Hepatic stellate cell (primary cell): ENCODE measurements at places on chromosomes 1 and 21.

DNA sequence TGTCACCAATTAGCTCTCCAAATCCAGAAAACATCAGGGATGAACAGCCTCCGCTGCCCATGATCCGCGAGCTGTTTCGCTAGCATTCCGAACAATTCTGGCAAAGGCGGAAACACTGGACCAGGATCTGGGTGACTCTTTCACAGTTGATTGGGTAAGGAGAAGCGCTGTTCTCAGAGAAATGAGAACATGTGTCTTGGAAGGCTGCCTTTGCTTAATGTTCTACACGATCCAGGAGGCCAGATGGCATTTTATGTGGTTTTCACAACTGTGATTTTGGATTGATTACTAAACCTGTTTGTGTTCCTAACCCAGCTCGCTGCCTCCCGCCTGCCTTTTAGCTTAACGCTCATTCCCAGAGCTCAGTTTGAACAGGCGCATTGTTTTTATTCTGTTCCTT is 144.0 kb downstream of the KIF26B start:
- no peak for DNase-seq

- DNase-seq = no peak
Observed at GRCh38 chr1:109991400-109991925, 6.9 kb downstream of the AHCYL1 start.

- DNase-seq = no peak
Observed at GRCh38 chr1:20143318-20143717, 4.2 kb downstream of the PLA2G2F start.

DNA sequence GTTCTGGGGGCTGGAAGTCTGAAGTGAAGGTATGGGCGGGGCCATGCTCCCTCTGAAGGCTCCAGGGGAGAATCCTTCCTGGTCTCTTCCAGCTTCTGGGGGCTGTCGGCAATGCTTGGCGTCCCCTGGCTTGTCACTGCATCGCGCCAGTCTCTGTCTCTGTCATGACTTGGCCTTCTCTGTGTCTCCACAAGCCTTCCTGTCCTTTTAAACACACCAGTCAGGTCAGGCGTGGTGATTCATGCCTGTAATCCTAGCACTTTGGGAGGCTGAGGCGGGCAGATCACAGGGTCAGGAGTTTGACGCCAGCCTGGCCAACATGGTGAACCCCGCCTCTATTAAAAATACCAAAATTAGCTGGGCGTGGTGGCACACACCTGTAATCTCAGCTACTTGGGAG is 125.3 kb downstream of the ACTL8 start:
- DNase-seq = no peak

DNA sequence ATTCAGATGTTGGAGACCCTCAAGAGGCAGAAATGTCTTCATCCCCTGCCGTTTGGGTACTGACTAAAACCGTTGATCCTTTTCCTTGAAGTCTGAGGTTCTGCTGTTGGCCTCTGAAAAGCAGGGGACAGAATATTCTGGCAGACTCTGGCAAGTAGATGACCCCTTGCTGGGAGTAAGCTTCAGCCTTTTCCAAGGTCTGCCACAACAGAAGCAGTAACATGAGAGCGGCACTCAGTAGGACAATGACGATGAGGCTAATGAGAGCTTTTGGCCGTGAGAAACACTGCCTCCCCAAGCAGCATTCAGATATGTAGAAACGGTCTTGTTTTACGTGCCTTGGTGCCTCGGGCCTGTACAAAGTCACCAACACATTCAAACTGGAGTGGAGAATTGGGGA is 143.7 kb downstream of the ST6GALNAC5 start:
- no peak for DNase-seq

GRCh38 chr1:23525558-23526250 is 5.3 kb downstream of the E2F2 start:
- DNase-seq = no peak

DNA sequence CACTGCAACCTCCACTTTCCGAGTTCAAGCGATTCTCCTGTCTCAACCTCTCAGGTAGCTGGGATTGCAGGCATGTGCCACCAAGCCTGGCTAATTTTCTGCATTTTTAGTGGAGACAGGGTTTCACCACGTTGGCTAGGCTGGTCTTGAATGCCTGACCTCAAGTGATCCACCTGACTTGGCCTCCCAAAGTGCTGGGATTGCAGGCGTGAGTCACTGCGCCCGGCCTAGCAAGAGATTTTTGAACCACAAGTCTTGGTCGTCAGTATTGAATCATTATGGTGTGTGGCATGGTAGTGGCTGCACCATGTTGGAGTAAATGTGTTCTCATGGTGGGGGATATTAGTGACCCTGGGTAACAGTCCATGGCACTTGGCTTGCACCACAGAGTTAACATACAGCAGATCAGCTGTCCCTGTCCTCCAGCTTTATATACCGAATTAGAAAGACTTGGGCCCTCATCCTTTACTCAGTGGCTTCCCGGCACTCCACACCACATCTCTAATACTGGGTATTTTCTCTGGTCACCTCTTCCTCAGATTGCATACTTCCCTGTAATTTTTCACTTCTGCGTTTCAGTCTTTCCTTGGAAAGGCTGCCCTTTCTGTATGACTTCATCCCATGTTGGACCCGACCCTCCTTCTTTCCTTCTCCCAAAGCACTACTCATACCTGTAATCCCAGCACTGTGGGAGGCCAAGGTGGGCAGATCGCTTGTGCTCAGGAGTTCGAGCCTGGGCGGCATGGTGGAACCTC is 25.1 kb downstream of the AK4 start:
- DNase-seq = no peak

- no peak for DNase-seq
Observed at GRCh38 chr1:111723091-111723806, 15.9 kb downstream of the INKA2 start.

- DNase-seq = no peak
Observed at GRCh38 chr1:206863266-206863665, 2.2 kb upstream of the IL20 start.

GRCh38 chr1:81664341-81664740 is 136.4 kb upstream of the ADGRL2 start:
- no peak for DNase-seq

DNA sequence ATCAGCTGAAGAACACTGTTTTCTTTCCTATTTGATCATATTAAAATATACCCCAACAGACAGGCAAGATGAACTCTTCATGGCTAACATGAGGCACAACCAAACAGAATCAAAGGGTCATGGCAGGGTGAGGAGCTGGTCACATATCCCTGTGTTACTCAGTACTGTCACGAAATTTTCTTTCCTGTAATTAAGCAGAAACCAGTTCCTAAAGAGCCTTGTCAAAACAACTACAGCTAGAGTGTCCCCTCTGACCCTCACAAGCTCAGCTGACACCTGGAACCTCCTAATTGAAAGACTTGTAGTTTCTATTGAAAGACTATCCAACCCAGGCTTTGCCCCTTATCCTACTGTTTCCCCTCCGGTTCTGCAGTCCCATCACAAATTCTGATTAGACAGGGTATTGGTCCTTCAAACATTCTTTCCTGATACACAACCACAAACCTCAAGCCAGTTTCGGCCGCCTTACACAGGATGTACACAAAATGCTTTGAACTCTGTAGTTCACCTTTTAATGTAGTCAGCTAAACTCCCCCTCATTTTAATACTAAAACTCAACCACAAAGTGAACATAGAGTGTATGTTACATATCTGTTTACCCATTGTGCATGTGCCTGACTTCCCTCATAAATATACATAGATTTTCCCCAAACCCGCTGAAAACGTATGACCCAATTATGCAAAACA is 651.9 kb downstream of the MRPL39 start:
- DNase-seq = no peak

GRCh38 chr1:229874136-229874535 is 192.9 kb upstream of the GALNT2 start:
- no peak for DNase-seq

- no peak for DNase-seq
Observed at GRCh38 chr1:54516249-54516920, 31.6 kb upstream of the ACOT11 start.

GRCh38 chr1:230820568-230820967 is 47.8 kb downstream of the C1orf198 start:
- no peak for DNase-seq

DNA sequence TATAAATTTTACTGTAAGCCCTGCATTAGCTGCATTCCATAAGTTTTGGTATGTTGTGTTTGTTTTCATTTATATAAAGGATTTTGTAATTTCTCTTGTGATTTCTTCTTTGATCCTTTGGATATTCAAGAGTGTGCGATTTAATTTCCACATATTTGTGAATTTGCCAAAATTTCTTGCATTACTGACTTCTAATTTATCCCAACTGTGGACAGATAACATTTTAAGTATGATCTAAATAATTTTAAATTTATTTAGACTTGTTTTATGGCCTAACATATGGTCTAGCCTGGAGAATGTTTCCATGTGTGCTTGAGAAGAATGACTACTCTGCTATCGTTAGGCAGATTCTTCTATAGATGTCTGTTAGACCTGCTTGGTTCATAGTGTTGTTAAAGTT is 23.2 kb downstream of the RPE65 start:
- no peak for DNase-seq

DNA sequence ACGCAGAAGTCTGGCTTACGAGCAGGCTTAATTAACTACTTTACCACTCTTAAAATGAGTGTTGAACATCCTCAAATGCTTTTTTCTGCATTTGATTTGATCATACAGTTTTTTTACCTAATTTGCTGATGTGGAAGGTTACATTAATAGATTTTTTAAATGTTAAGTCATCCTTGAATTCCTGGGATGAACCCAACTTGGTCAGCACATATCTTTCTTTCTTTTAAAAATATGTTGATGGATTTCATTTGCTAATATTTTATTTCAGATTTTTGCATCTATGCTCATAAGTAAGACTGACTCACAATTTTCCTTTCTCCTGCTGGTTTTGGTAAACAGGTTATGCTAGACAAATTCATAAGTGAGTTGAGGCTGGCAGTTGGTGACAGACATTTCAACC is 82.9 kb downstream of the LHX4 start:
- no peak for DNase-seq

DNA sequence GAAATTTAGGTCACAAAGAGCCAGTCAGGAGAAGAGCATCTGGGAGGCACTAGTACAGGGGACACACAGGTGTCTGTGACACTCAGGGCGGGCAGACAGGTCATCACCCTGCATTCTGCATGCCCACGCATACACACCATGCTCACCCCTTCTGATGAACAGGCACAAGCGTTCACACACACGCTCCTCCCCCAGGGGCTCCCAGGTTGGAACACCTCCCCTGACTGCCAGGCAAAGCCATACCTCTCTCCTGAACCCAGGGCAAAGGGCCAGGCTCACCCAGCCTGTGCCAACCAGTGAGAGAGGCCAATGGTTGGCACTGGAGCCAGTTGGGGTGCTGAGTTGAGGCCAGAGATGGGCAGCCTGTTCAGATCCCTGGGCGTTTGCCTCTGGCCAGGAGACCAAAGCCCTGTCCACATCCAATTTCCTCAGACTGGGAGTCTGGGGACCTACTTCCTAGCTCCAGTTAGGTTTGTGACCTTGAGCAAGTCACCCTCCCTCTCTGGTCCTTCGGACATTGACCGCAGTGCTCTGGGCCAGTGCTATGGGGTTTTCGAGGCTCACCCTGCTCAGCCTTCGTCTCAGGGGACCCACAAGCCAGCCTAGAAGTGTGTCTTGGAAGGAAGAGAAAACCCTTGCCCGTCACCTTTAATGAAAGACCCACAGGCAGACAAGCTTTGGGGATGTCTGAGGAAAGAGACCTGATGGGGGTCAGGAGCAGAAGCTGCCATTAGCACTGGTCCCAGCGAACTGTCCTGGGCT is 5.8 kb upstream of the LAD1 start:
- DNase-seq = no peak

DNA sequence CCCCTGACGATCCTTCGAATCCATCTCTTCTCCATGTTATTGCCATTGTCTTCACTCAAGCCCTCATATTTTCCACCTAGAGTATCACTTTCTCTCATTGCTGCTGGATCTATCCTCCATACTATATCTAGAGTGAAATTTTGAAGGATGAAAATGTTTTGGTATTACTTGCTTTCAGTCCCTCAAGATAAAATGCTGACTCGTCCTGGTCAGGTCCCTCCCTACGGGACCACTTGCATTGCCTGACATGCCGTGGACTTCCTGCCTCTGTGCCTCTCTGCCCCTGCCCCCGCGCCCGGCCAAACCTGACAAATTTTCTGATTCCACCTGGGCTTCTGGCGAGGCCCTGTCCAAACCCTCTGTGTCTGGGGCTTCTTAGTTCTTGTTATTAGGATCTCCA is 23.6 kb downstream of the SPATA46 start:
- no peak for DNase-seq
